Left lobe of liver (tissue), 2 donors: ENCODE measurements at places on chromosomes 11 and 22. TPM values are rescaled to one million over a fixed set of nuclear protein-coding genes. Genes with fewer than 3 reads are reported as not detected.

Gene NUDT8
- 41.6 TPM for total RNA-seq

Gene MOV10L1
- not detected for total RNA-seq

Gene HORMAD2
- 1.5 TPM for total RNA-seq

Gene LRRC56
- 0.93 TPM for total RNA-seq

Gene DMC1
- not detected for total RNA-seq

Gene RRP7A
- total RNA-seq: 10.5 TPM

Gene HSCB
- total RNA-seq: 11.6 TPM

Gene ADORA2A
- 4.1 TPM for total RNA-seq

Gene GLYAT
- total RNA-seq: 270 TPM

Gene ART5
- not detected for total RNA-seq

Gene PLAAT2
- 1.2 TPM for total RNA-seq

Gene ATP6V1E1
- 31.3 TPM for total RNA-seq

Gene OR8G1
- total RNA-seq: not detected

Gene OR5P2
- not detected for total RNA-seq

Gene SYTL2
- 4.8 TPM for total RNA-seq

Gene KCNK7
- total RNA-seq: not detected

Gene LYVE1
- total RNA-seq: 25.6 TPM

Gene KDM4E
- not detected for total RNA-seq

Gene SLC37A2
- 3.1 TPM for total RNA-seq

Gene BSCL2
- total RNA-seq: 35.1 TPM

Gene SIPA1
- total RNA-seq: 29.5 TPM

Gene LMNTD2
- total RNA-seq: 13.4 TPM

Gene TTC36
- 116 TPM for total RNA-seq

Gene LDHAL6A
- not detected for total RNA-seq

Gene PRDM11
- 3.5 TPM for total RNA-seq
